ENCODE measurements at places on chromosomes 7 and 10. TPM values are rescaled to one million over a fixed set of nuclear protein-coding genes. Genes with fewer than 3 reads are reported as not detected.

Gene RAMP3
- 14.1 TPM for total RNA-seq

Gene SUN3
- total RNA-seq: not detected

GRCh38 chr10:80598084-80598798, 60.5 kb downstream of the SH2D4B start:
- DNase-seq: peak; percentile 5

- no peak for DNase-seq
Measured at GRCh38 chr7:27875061-27875460, 135.1 kb downstream of the TAX1BP1 start.

- no peak for DNase-seq
Measured at GRCh38 chr7:85521108-85521694, 334.3 kb upstream of the SEMA3D start.

- DNase-seq: no peak
Measured at GRCh38 chr7:106060394-106060920, 51.7 kb downstream of the SYPL1 start.

DNA sequence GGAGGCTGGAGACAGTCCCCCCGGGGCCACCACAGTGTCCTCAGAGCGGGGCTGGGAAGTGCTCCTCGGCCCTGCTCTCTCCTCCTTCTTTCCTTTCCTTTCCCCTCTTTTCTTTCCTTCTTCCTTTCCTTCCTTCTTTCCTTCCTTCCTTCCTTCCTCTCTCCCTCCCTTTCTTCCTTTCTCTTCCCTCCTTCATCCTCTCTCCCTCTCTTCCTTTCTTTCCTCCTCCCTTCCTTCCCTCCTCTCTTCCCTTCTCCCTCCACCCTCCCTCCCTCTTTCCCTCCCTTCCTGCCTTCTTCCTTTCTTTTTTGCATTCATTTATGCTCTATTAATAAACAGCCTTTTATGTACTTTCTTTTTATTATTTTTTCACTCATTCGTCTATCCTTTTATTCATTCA, 127.1 kb upstream of the TCERG1L start:
- DNase-seq: no peak

DNA sequence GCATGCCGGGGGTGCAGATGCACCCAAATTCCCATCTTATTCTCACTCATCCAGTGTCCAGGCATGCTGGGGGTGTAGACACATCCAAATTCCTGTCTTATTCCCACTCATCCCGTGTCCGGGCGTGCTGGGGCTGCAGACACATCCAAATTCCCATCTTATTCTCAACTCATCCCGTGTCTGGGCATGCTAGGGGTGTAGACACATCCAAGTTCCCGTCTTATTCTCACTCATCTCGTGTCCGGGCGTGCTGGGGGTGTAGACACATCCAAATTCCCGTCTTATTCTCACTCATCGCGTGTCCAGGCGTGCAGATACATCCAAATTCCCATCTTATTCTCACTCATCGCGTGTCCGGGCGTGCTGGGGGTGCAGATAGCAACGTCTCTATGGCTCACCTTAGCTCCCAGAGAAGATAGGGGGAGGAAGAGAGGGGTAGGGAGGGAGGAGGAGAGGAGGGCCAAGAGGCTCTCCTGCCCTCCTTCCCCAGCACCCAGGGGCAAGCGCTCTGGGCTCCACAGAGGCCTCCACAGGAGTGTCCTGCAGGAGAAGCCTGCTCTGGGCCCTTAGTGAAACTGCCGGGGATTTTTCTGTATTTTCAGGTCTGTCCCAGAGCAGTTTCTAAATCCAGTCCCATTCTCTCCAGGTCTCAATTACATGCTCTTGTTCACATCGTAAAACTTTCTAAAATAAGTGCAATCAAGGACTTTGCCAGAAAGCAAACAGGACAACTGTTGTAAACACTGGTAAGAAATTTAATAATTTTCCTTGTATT, 210.8 kb downstream of the DIP2C start:
- no peak for DNase-seq
